ENCODE measurements at places on chromosomes 2 and 18. TPM values are rescaled to one million over a fixed set of nuclear protein-coding genes. Genes with fewer than 3 reads are reported as not detected.

DIPK1C gene
- total RNA-seq: not detected

ESPNL gene
- total RNA-seq: 4.5 TPM

GTF2A1L gene
- 0.50 TPM for total RNA-seq

GNAL gene
- 0.87 TPM for total RNA-seq

TRIB2 gene
- 9.9 TPM for total RNA-seq

POTEJ gene
- not detected for total RNA-seq

TEKT4 gene
- 0.10 TPM for total RNA-seq

CDK5R2 gene
- 0.10 TPM for total RNA-seq

DNA sequence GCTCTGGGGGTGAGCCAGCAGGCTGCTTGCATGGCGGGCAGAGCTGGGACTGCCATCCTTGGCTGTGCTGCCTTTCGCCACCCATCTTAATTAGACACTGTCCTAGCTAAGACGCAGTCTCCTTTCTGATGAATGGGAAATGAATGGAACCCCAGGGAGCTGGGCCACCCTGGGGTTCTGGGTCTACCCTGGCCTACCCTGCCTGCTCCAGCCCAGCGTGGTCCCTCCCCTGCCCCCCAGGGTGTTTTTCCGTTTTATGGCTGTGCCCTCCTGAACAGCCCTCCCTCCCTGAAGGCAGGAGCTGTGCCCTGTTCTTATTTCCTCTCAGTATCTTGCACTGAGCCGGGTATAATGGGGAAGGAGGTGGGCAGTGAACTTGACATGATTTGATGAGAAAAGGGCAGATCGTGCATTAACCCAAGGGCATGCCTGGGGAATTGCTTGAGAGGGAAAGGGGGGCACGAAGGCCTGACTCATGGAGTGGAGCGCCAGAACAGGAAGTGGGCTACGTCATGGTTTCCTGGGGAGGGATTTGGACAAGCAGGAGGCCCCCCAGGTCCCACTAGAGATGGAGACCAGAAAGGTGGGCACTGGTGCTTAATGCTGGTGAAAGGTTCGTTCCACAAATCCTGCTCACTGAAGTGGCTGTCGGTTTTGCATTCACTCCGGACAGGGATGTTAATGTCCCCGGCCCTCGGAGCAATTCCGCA, 165.0 kb downstream of the KLHL29 start:
- DNase-seq: no peak

- DNase-seq: no peak
Observed at GRCh38 chr18:27645929-27646328, 460.8 kb upstream of the CHST9 start.

DNA sequence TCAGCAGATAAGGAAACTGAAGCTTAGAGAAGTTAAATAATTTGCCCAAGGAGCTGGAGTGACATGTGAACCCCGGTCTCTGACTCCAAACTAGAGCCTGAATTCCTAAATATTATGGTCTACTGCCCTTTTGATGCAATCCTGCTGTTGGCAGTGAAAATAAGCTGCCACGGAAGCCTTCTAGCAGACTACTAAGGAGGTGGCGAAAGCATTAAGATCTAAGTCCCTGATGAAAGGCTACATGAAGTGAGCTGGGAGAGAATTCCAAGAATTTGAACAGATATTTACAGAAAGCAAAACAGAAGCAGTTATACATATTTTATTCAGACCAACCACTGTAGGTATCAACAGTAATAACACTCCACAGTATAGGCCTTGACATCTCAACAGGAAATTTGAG, 28.1 kb downstream of the TRMT61B start:
- DNase-seq: no peak

DNA sequence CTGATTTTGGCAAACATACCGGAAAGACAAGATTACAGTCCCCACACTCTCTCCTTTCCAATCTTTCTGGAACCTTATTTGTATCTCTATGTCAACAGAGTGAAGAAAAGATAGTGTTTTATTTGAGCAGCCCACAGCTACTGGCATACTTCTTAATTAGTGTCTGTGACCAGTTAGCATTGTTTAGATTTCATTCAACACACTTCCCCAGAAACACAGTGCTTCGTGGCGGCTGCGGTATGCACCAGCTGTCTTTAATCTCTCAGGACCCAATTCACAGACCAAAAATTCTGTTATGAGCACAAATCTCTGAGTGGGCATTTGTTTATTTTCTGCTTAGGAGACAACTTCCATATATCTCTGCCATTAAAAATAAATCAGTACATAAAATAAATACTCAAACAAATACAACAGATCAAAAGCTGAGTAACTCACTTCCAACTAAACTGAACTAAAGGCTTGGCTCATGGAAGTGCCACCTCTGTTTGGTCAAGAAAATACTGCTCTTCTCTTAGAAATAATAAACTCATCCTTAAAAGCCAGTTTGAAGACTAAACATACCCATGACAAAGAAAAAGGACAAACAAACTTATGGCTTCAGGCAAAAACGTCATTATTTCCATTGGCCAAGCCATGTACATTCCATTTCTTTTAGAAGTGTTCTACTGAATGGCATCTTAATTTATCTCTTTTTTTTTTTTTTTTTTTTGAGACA, 392.4 kb downstream of the TXNL1 start:
- no peak for DNase-seq

DNA sequence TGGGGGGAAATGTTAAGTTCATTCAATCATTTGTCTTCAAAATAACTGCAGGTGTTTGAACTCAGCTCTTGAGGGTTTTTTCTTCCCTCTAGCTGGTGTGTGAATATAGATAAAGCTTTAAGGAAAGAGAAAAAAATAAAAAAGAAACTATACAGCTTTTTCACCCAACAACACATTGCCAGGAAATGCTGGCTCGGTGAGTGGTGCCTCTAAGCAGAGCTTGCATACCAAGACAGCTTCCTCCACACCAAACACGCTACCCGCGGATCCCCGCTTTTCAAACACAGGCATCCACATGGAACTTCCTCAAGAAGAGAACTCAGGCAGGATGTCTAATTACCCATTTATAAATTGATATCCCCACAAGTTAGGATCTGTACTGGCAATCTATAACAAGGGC, 69.8 kb upstream of the TANK start:
- DNase-seq: no peak

DNA sequence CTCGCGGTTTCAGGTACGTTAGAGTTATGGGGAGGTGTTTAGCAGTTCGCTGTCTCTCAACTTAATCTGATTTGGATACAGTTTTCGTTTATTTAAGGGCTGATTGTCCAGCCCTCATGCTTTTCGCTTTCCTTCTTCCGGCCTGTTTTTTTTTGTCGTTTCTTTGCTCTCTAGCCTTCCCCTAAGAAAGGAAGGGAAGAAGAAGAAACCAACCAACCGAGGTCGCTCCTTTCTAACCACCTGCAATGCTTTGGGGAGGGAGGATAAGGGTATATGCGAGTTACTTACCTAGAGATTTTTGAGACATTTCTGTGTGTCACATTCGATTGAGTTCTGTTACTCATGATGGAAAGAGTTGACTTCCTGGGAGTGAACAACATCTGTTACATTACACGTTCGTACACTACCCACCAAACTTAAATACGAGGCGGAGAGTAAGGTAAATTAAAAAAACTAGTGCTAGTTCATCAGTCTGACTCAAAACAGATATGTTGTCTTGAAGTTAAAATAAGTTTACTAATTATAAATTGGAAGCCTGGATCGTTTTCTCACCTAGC, 918 bp downstream of the EIF5B start:
- peak; percentile 35 for DNase-seq

- DNase-seq: no peak
Observed at GRCh38 chr18:31354990-31355389, 21.6 kb upstream of the DSG4 start.

GRCh38 chr2:190929919-190930318, 49.3 kb downstream of the GLS start:
- peak; percentile 78 for DNase-seq

DNA sequence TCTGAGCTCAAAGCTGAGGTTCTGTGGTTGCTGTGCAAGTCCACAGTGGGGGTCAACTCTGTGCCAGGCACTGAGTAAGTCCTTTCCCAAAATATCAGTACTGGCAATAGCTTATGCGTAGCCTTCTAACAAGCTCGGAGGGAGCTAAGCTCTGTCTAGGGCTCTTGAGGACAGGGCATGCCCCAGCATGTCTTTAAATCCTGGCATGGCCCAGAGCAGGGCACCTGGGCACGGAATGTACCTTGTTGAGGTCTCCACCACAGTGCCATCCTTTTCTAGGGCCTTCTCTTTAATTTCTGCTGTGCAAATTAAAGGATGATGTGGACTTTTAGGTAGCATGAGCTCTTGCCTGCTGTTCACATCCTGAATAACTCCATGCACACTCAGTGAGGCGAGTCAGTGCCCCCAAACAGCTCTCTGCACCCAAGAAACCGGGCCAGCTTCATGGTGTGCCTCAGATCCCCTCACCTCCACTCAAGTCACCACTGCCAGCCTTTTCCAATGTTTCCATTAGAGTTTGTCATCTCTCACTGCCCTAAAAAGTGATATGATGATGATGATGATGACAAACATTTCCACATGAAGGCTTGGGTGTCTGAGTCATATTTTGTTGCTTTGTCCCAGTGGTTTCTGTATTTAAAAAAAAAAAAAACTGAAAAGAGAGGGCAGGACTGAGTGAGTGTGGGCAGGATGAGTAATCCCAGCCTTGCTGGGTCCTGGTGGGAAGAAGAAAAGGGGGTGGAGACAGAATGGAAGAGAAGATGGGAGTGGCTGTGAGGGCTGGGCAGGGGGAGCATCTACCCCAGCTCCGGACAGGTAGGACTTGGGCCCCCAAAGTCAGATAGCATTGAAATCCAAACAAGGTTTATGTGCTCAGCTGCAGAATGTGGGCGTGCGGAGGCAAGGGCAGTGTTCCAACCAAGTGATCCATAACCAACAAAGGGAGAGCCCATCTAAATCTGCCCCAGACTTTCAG, 78.9 kb downstream of the ZBTB7C start:
- peak; percentile 96 for DNase-seq

DNA sequence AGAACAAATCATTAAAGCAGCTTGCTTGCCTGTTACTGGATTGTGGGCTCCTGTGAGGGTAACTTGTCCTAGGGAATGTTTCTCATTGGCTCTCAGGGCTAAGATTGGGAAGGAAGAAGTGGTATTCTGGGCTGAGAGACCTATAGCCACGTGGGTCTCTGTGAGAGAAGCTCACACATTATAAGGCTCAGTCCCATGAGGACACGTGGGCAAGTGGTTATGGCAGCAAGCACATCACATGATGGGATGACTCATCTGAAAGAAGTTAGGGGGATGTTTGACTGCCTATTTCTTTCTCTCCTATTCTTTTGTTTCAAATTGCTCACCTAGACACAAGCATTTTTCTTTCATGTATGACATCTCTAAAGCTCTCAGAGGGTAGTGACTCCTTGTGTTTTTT, 418.0 kb upstream of the ST6GAL2 start:
- peak; percentile 56 for DNase-seq

DNA sequence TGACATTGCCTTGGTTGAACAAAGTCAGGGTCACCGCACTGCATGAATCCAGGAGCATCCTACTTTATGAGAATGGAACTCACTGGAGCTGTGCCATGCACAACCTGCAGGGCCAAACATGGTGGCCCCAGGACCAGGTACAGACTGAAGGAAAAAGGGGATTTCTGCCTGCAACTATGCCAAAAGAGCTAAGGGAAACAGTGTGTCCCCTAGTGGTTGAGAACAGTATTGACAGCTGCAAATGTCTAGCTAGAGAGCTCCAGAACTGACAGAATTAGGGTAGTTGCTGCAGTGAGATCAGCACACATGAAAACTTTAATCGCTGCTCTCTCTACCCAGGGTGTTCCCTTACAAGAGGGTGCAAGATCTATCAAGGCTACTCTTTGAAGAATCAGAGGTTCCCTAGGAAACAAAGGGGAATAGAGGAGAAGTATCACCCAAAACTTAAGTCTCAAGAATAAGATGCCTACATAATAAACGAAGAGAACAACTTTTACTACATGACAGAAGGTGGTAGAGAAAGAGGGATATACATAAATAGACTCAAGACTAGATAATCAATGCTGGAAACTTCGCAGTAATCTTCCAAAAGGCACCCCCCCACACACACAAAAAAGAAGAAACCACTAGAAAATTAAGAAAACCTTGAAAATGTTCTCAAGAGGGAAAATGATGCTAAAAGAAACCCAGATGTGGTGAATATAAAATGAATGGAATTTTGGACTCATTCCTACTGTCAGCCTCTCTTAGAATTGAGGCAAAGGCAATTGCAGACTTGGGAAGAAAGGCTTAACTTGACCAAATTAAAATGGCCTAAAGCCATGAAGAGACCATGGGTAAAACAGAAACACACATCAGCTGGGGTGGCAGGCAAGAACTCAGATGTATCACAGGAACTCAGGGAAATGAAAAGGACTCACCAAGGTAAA, 43.6 kb upstream of the IHH start:
- DNase-seq: peak; percentile 34

GRCh38 chr2:238239863-238240756, at the start of gene HES6:
HES6 (minus strand) TSS chr2:238240038; CDS start chr2:238239905, 133 bp downstream.
- DNase-seq: peak; percentile 54

GRCh38 chr2:182506606-182507005, 79.8 kb upstream of the PDE1A start:
- DNase-seq: peak; percentile 40

DNA sequence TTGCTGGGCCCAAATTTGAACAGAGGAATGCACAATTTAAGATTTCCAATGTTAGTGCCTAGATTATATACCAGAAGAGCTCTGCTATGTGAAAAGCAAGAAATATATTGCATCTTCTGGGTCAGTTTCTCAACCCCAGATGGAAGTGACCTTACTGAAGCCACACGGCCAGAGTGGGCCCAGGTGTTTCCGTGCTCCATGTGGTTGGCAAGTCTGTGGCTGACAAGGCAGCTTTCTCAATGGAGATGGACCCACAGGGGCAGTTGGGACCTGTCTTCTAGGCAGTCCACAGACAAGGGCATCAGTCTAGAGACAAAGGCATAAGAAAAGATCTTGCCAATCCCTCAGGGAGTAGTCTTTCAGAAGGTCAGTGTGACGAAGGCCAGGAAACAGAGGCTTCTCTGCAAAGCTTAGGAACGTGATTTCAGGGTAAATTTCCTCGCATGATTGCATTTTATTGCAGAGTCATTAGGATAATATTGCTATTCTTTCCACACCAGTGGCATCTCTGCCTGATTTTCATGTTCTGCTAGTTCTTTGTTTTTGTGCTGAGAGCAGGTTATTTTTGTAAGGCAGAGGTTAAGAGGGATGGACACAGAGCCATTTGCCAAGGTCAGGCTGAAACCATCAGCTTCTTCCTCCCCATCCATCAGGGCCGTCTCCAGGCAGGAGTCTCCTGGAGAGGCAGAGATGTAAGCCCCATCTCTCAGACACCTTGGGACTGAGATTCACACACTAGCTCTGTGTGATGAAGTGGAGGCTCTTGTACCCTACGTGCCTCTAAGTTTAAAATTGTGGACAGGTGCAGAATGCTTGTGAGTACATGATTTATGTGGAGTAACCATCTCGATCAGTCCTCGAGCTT, 202.1 kb downstream of the ANKRD30B start:
- DNase-seq: no peak

Measured in renal cortical epithelial cell (primary cell).